ENCODE measurements at places on chromosomes 6 and 20. TPM values are rescaled to one million over a fixed set of nuclear protein-coding genes. Genes with fewer than 3 reads are reported as not detected.

GRCh38 chr6:31952140-31952805 is 6.4 kb downstream of the CFB start:
- H3K4me3 ChIP-seq: no peak overlapping the region
- H3K27me3 ChIP-seq: no peaks in the 10 kb centered on the region
- DNase-seq: peak; percentile 96
- peaks cover 7% of the 10 kb centered on the region for H3K4me1 ChIP-seq
- peaks cover 56% of the 10 kb centered on the region for H3K36me3 ChIP-seq
- H3K27ac ChIP-seq: no peak overlapping the region

GRCh38 chr6:155473741-155474140 is 18.1 kb upstream of the NOX3 start:
- no peaks in the 10 kb centered on the region for H3K27me3 ChIP-seq
- no peak overlapping the region for H3K4me3 ChIP-seq
- H3K4me1 ChIP-seq: peaks cover 29% of the 10 kb centered on the region
- H3K27ac ChIP-seq: peak overlapping the region; percentile 83
- DNase-seq: peak; percentile 17

GRCh38 chr6:130393306-130393705 is 27.5 kb downstream of the TMEM200A start:
- H3K36me3 ChIP-seq: peaks cover 14% of the 10 kb centered on the region
- H3K4me1 ChIP-seq: peaks cover 34% of the 10 kb centered on the region
- no peak for DNase-seq
- no peak overlapping the region for H3K27ac ChIP-seq
- H3K4me3 ChIP-seq: no peak overlapping the region

Gene C6orf52
- not detected for total RNA-seq

Gene DEF6
- total RNA-seq: 0.72 TPM

Gene DSN1
- 8.0 TPM for total RNA-seq

Data from osteoblast (primary cell).